ENCODE measurements at places on chromosomes 3 and 15. TPM values are rescaled to one million over a fixed set of nuclear protein-coding genes. Genes with fewer than 3 reads are reported as not detected.
A peak's percentile ranks its signal among the peaks of the same experiment; 100 is the strongest.

The SERINC4 gene
- polyA plus RNA-seq = not detected

The CKMT1A gene
- not detected for polyA plus RNA-seq

The SAMMSON gene
- polyA plus RNA-seq = not detected

The INKA1 gene
- 7.9 TPM for polyA plus RNA-seq

The SUSD5 gene
- polyA plus RNA-seq = 2.1 TPM

The TRAT1 gene
- polyA plus RNA-seq = not detected

The GOLGA8A gene
- 113 TPM for polyA plus RNA-seq

The TMEM207 gene
- polyA plus RNA-seq = not detected

The TRPC1 gene
- 7.9 TPM for polyA plus RNA-seq

The EFCC1 gene
- polyA plus RNA-seq = 0.80 TPM

GRCh38 chr3:123347691-123348264 is 101.1 kb downstream of the ADCY5 start:
- DNase-seq = no peak

GRCh38 chr3:107458871-107459270 is 63.9 kb upstream of the BBX start:
- no peak for DNase-seq

DNA sequence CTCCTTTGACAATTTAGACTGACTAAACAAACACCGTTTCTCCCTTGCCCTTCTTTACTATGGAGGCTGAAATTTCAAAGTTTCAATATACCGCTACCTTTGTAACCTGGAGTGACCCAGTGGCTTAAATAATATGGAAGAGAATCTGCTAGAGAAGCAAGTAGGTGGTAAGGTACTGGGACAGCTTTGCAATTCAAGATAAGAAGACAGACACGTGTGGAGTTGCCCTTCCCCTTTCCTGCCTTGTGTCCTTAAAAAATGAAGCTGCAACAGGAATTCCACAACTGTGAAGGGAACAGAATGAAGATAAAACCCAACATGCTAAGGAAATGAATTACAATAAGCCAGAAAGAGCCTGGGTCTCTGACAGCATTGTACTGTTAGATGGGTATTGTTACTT is 26.4 kb downstream of the CBLB start:
- no peak for DNase-seq

DNA sequence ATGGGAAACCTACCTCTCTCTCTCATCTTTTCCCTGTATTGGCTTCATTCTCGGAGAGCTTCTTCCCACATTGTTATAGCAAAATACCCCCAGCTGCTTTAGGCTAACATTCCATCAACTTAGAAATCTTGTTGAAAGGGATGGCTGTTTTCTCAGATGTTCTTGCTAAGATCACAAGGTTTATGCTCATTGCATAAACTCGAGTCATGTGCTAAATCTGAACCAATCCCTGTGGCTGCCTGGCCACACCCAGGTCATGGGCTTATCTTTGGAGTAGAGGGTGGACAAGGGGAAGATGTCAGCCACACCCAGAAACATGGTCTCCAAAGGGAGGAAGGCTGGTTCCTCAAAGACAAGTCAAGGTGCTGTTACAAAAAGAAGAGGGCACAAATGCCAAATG is 150.6 kb upstream of the UMPS start:
- DNase-seq = no peak

DNA sequence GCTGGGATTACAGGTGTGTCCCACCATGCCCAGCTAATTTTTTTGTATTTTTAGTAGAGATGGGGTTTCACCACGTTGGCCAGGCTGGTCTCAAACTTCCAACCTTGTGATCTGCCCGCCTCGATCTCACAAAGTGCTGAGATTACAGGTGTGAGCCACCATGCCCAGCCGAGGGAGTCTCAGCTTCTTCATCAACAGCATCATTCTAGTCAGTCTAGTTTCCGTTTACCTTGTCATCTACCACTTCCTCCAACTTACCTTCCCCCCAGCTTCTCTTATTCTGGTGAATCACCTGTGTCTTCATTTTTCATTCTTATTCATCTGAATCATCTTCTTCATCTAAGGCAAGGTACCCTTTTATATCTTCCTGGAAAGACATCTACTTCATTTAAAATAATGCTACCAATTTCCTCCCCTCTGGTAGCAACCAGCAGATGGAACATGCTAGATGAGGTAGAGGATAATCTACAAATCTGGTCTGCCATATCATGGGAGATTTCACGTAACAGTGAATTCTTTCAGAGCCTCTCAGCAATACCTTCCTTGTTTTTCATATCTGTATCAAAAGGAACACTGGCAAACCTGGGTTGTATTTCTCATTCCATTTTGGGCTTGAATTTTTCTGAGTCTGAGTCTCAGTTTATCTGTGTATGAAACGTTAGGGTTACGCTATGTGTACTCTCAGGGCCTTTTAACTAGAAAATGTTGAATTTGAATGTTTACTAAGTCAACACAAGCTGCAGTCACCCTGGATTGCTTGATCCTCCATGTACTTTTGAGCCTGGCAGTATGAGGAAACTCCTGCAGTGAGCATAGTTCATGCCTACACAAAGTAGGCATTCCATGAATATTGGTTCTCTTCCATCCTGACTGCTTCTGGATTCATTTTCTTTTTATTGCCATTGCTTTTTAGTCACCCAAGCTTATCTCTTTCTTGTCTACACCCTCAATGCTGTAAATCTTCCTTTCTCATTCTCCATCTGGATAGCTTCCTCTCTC is 16.8 kb downstream of the LPP start:
- no peak for DNase-seq

- peak; percentile 75 for DNase-seq
Observed at GRCh38 chr3:43162230-43163084, 56.6 kb upstream of the POMGNT2 start.

DNA sequence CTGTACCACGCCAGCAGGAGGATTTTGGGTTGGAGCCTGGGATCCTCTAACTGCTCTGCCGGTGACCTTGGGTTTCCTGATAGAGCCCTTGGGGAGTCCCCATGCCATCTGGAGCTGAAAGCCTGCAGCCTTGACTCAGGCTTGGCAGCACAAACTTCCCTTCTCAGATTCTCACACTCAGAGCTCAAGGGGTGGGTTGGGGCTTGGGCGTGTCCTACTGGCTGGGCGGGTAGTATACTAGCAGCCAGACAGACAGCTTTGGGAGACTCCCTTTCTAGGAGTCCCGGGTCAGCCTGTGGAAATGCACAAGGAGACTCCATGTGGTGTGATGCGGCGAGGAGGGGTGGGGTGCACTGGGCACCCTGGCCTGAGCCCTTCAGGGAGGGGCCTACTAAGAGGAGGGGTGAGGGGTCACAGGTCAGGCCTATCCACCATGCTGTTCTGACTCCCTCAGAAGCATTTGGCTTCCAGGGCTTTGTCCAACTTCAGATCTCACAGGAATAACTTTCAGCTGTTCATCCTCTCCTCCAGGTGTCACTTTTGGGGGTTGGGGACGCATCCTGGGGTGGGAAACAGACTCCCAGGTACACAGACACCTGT is 21.6 kb upstream of the PLXNA1 start:
- DNase-seq = peak; percentile 59

DNA sequence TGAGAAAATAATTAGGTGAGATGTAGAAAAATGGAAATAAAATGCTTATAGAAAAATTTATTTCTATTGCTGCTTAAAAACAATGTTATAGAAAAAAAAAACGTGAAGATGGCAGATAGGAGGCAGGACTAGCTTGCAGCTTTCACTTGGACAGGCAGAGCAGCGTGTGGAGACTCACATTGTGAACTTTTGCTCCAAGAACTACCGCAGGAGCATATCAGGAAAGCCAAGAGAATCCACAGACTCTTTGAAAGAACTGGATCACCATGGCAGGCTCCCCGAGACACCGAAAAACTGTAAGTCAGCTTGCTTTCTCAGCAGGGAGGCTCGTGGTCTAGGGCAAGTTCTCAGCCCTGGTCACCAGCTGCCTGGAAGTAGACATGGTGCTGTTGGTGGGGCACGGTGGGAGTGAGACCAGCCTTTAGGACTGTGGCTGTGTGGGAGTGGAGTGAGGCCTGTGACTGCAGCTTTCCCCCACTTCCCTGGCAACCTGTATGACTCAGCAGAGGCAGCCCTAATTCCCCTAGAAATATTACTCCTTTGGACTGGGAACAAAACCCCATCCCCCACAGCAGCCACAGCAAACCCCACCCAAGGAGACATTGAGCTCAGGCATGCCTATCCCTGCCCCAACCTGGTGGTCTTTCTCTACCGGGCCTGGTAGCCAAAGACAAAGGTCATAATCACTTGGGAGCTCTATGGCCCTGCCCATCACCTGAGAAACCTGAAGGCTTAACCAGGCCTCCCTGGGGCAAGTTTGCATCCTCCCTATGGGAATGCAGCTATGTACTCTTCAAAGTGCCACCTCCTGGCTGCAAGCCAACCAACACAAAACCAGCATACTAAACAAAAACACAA is 22.8 kb downstream of the STRIT1 start:
- DNase-seq = no peak

- DNase-seq = no peak
Observed at GRCh38 chr3:124234852-124235252, 242.9 kb upstream of the ROPN1 start.

DNA sequence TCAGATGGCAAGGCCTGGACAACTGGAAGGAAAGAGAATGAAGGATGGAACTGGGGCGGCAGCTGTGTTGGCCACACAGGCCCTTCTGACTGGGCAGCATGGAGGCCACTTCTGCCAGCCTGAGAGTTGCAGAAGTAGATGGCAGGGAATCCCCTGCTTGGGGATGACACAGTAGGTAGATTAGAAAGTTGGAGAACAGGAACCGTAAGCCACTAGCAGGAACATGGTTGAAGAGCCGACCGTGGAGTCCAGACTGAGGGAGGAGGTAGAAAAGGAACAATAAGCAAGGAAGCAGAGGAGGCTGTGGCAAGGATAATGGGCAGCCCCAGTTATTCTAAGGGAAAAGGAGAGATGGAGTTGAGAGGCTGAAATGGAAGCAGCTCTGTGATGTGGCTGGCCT is 26.4 kb upstream of the ZNF774 start:
- DNase-seq = no peak

- DNase-seq = no peak
Observed at GRCh38 chr3:147318900-147319299, 87.4 kb downstream of the ZIC4 start.

GRCh38 chr3:42179110-42179725 is 86.8 kb downstream of the CCK start:
- DNase-seq = peak; percentile 81

DNA sequence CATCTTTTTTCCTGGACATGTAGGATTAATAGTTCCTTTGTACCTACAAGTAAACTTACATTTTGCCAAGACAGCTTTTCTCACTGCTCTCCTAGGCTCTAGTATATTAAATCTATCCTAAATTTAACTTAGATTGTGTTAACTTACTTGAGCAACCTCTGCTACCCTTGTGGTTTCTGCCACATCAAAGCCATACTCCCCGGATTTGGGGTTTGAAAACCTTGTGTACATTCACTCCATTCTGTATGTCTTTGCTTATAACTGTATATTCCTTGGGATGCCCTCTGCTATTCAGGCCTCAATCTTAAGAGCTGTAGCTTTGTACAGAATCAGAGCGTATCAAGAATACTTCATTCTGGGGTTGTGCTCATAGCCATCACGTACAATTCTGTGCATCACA is 60.4 kb downstream of the ARIH1 start:
- no peak for DNase-seq

DNA sequence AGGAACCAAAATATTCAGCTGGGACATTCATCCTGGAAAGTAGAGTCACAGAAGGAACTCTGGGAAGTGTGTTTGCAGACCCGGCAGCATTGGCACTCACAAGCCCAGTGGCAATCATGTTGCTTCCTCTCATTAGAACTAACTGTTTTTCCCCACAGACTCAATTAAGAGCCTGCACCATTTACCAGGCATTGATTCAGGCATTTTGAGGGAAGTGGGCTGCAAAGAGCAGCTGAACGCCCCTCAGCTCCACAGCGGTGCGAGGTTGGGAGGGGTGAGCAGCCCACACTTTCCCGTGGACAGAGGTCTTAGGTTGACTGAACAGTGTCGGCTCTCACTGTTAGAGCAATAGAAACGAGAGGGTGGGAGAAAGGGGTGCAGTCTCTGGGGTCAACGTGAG is 143.8 kb downstream of the STT3B start:
- DNase-seq = no peak

DNA sequence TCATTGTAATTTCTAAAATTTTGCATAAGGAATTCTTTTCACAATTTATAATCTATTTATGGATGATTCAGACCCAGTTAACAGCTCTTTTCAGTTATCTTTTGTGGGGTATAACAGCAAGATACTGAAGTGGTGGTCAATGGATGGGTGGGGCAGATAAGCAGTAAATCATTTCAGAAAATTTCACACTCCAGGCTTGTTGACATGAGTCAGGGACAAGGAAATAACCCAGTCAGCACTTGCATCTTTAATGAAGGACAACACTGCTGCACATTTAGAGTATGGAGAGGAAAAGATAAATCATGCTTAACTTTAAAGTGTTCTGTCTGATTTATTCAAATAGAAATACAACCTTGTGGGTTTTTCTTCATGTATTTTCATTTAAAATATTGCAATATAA is 181.6 kb downstream of the ROBO1 start:
- no peak for DNase-seq

GRCh38 chr3:37114251-37115145 is 59.9 kb downstream of the LRRFIP2 start:
- peak; percentile 17 for DNase-seq

GRCh38 chr3:122974764-122975162 is 52.8 kb downstream of the SEMA5B start:
- DNase-seq = no peak

GRCh38 chr3:9686050-9686550 is 17.5 kb upstream of the CPNE9 start:
- no peak for DNase-seq

GRCh38 chr3:136604961-136605360 is 147.2 kb downstream of the STAG1 start:
- DNase-seq = no peak

- no peak for DNase-seq
Observed at GRCh38 chr15:77042955-77043920, 27.7 kb downstream of the TSPAN3 start.

GRCh38 chr3:67437090-67437489 is 217.3 kb downstream of the SUCLG2 start:
- DNase-seq = no peak

DNA sequence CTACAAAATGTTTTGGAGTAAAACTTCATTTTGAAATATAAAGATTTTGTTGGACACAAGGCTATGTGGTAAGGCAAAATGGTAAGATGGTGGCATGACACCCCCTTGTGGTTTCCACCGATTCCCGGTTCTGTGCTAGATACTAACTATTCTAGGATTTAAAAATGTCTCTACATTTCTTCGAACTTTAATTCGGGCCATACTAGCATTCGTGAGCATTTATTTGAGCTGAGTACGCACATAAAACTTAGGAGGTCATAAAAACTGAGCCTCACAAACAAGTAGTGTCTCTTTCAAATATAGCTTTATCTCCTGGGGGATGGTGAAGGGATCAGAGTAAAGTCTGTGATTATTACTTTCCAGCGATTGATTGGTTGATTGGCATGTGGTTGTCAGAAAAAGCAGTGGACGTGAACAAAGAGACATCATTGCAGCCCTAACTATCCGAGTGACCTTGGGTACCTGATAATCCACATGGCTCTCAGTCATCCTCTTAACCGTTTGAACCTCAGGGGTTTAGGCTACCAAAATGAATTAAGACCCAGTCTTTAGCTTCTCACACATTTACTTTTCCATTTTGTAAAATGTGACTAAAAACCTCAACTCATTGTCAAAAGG is 1.1 kb upstream of the ZNF639 start:
- peak; percentile 24 for DNase-seq
